ENCODE measurements at places on chromosomes 13 and 19.

GRCh38 chr19:40611900-40612698, 10.9 kb downstream of the LTBP4 start:
- no peak for DNase-seq

DNA sequence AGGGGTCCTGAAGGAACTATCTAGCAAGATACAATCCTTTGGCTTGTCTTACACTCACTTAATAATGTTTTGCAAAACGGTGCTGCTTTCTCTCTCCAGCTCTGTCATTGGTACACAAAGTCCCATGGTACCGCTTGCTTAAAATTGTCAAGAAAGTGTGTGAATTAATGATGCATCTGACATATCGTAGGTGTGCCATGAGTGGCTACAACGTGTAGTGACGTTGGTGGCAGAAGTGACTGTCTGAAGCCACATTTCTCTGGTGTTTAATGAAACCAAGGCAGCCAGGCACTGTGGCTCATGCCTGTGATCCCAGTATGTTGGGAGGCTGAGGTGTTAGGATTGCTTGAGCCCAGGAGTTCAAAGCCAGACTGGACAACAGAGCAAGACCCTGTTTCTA, 2.6 kb downstream of the HSH2D start:
- DNase-seq, result no peak

GRCh38 chr13:22744688-22745452, 435.9 kb upstream of the SGCG start:
- no peak for DNase-seq

- DNase-seq, result no peak
These were observed 244.2 kb upstream of the SOX21 start for GRCh38 chr13:94956417-94957110.

DNA sequence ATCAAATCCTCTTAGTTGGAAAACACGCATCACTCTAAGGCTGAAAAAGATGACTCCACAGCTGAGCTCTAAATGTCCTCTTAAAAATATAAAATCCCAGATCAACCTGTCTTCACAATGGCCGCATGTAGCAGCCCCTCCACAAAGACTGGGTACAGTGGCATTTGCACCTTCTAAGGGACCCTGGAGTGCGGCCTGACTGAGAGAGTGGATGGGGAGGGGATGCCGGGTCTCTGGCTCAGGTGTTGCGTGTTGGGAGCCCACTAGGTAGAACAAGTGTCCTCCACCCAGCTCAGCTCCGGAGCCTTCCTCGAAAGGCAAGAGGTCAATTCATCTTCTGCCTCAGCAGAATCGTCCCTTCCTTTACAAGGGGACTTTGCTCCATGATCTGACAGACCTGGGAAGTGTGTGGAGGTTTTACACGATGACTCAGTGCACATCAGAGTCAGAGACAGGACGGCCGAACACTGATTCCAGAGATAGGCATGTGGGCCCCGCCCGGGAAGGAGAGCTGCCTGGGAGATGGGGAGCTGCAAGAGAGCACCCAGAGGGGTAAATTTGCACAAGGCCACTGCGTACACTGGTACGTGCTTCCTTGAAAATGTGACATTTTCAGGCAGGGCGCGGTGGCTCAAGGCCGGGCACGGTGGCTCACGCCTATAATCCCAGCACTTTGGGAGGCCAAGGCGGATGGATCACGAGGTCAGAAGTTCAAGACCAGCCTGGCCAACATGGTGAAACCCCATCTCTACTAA, 23.5 kb upstream of the SLC15A1 start:
- DNase-seq, result no peak

DNA sequence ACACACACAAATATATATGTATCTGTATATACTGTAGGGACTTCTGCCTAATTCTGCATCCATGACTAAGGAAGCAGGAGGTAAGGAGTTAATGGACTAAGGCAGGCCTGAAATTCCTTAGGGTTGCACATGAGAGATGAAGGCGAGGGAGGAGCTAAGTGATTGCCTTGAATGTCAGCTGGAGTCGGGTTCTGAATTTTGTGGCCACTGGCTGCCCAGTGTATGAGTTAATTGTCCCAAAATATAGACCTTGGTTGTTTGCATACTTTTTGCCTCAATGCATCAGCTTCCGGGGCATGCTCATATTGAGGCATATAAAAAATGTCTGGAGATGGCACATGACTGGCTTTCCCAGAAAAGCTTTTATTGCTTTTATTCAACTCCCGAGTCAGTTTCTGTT, 245.5 kb downstream of the TDRD3 start:
- no peak for DNase-seq

- no peak for DNase-seq
These were observed 13.5 kb downstream of the ARL11 start for GRCh38 chr13:49641801-49642291.

DNA sequence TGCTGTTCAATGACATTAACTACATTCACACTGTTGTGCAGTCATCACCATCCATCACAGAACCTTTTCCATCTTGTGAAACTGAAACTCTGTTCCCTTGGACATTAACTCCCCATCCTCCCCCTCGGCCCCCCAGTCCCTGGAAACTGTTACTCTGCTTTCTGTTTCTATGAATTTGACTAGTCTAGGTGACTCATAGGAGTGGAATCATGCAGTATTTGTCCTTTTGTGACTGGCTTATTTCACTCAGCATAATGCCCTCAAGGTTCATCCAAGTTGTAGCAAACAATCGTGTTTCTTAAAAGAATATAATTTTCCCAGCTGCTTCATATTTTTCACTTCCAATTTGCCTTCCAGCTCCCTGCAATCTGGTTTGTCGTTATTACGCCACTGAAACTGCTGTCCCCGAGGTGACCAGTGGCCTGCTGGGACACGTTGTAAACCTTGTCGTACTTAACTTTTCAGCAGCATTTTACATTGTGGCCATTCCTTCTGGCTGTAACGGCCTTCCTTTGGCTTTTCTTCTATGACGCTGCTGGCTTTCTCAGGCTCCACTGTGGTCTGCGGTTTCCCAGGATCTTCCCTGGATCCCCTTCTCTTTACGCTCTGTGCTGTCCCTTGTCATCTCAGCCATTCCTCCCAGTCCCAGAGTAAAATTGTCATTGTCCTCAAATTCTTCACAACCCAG, 74.0 kb downstream of the DHRS12 start:
- DNase-seq, result no peak

- no peak for DNase-seq
These were observed 3.9 kb downstream of the SBNO2 start for GRCh38 chr19:1169921-1170885.

- DNase-seq, result no peak
These were observed 160.0 kb downstream of the DCT start for GRCh38 chr13:94319501-94319900.

- DNase-seq, result no peak
These were observed 6.6 kb downstream of the EML2 start for GRCh38 chr19:45632468-45633196.

DNA sequence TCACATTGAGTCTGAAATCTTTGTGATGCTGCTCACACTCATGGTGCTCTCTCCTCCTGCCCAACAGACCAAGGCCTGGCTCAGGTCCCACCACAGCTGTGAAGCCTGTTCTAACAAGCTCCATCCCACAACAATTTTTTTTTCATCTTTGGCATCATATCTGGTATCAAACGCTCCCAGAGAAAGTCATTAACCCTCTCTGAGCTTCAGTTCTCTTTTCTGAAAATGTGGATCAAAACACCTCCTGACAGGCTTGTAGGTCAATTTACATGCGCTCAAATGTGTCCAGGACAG, 224.4 kb downstream of the LACC1 start:
- DNase-seq, result no peak

- DNase-seq, result no peak
These were observed 3.8 kb upstream of the MLNR start for GRCh38 chr13:49216334-49216733.

DNA sequence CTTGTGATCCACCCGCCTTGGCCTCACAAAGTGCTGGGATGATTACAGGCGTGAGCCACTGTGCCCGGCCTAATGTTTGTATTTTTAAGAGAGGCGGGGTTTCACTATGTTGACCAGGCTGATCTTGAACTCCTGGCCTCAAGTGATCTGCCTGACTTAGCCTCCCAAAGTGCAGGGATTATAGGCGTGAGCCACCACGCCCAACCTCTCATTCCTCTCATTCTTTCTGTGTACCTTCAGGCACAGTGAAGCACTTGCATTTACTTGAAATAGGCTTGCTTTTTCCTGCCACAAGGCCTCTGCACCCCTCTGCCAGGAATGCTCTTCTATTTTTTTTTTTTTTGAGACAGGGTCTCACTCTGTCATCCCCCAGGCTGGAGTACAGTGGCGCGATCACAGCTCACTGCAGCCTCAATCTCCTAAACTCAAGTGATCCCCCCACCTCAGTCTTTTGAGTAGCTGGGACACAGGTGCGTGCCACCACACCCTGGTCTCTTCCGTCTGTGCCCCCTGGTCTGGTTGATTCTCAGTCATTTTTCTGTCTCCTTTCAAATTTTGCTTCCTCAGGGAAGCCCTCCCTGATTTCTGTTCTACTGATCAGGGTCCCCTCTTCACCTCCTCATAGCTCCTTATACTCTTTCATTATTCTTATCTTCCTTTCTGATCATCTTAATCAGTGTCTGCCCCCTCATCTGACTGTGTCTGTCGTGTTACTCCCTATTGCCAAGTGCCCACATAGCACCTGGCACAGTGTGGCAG, 15.1 kb downstream of the ACTMAP start:
- no peak for DNase-seq

- peak; percentile 34 for DNase-seq
These were observed at the start of gene CACNG6 for GRCh38 chr19:53991224-53992113. Gene CACNG6, plus strand, starts transcription at chr19:53991637. Its CDS starts 1,241 bp downstream, at chr19:53992878.

DNA sequence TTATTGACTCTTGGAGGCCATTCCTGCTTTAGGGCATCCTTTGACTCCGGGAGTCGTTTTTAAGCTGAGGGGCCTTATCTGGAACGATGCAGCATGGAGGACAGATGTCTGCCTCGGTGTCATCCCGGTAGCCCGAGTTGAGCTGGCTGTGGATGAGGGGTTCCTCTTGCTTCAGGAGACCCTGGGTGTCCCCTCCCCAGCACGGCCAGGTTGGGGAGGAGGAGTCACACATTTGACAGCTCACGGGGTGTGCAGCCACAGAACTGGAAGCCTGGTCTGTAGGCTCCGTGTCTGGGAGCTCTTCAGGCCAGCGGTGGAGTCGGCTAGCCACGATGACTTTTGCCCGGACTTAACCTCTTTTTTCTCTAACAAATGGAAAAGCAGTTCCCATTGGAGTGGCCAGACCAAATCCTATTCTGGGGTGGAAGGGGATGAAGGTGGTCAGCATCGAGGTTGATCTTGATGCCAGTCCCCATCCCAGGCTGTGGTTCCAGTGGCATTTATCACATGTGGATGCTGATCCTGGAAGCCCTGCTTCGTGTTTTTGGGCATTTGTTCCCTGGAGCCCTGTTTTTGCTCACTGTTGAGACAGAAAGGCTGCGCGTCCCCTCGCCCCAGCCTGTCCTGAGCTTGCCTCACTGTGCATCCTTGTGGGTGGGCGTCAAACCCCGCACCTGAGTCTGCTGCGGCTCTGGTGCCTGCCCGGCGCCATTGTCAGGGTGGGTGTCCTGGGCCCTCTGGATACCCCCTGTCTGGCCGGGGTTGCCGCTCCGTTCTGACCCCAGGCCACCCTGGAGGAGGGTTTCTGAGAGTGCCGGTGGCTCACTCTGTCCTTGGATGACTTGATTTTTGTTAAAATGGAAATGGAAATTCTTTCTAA, 12.0 kb downstream of the TFDP1 start:
- DNase-seq, result no peak

- no peak for DNase-seq
These were observed 16.1 kb downstream of the ZFR2 start for GRCh38 chr19:3852614-3853254.

- DNase-seq, result no peak
These were observed 2.3 kb downstream of the DHRS12 start for GRCh38 chr13:51801631-51802099.

- DNase-seq, result no peak
These were observed 83.0 kb downstream of the USP12 start for GRCh38 chr13:27088619-27089018.

DNA sequence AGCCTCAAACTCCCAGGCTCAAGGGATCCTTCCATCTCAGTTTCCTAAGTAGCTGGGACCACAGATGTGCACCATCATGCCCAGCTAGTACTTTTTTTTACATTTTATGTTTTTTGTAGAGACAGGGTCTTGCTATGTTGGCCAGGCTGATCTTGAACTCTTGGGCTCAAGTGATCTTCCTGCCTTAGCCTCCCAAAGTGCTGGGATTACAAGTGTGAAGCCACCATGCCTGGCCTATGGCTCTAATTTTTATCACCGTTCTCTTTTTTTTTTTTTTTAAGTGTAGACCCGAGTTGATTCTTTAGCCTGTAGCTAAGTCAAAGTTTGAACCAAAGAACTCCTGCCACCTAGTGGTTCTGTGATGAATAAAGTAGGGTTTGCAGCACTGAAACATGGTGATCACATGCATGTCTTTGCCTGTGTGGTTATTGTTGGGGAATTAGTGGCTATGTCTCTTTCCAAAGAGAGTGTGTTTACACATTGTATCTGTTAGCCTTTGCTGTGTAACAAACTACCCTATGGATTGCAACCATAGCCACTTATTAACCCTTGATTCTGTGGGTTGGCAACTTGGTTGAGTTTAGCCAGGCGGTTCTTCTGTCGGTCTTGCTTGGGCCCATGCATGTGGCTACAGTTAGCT, 11.6 kb downstream of the NFILZ start:
- no peak for DNase-seq

GRCh38 chr13:70088926-70089325, 18.7 kb upstream of the ATXN8OS start:
- no peak for DNase-seq

DNA sequence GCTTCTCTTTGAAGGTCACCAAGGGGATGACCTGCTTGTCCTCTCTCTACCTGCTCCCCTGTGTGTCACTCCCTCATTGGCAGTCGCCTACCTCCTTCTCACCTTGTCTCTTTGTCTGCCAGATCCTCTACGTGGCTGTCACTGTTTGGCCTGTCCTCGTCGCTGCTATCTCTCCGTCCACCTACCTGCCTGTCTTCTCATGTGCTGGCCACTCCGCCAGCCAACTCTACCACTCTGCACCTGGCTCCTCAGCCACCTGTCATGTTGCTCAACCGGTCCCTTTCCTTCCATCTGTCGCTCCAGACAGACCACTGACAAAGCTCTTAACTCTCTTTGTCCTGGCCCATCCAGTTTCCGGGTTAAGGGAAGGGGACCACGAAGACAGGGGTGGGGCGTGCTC, at the start of gene KLK12:
Gene KLK12 (minus strand): TSS at position 299 of the 400 bp plus-strand sequence. CDS start 381 bp downstream, outside the sequence.
- peak; percentile 95 for DNase-seq

- DNase-seq, result no peak
These were observed 10.3 kb upstream of the ZNF492 start for GRCh38 chr19:22623841-22624221.

- DNase-seq, result no peak
These were observed 353.1 kb downstream of the EFNB2 start for GRCh38 chr13:106182404-106182803.

DNA sequence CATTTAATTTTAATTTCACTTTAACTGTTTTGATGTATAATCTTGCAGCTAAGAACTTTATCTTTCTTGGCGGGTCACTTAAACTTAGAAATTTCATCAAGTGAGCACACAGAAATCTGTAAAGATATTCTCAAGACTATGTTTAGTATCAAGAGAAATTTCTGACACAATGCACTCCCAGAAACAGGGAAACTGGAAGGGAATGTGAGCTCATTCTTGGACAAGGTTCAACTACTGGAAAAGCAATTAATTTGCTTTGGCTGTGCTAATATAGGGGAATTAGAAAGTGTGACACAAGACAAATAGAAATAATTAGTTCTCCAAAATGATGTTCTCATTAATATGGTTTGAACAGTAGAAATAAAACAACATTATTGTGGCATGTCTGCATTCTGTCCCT, 402.3 kb downstream of the DACH1 start:
- no peak for DNase-seq
